ENCODE measurements at places on chromosomes 16 and 17.

GRCh38 chr17:67239597-67239996 lies 5.4 kb downstream of the HELZ start:
- DNase-seq, result no peak

DNA sequence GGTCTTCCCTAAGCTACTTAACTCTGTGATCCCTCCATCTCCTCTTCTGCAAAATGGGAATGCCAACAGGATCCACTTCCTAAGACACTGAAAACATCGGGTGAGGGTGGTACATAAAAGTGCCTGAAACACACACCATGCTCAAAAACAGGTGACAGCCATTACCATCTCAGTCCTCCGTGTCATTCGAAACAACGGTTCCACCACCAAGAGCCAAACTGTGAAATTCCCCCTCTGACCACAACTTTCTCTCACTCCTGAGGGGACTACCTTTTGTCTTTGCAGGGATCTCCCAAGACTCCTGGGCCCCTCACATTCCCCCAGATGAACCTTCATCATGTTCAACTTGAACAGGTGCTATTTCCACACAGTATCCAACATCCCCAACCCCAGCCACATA lies 37.0 kb downstream of the NUBP1 start:
- DNase-seq, result no peak

DNA sequence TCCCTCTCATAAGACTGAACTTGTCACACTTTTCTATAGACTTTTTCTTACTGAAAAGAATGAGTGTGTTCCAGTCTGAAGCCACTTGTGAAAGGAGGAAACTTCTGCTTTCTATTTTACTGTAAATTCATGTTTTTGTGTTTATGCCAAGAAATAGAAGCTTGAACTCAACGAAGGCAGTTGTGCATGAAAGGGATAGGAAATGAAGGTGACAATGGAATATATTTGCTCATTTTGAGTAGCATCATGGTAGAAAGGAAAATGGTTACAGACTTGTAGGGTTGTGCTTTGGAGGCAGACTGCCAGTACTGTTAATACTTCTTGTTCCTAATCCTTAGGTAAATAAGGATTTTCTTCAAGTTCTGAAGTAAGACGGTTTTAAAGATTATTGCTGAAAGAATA lies 8.1 kb downstream of the CLTC start:
- DNase-seq, result no peak

GRCh38 chr16:11072420-11073153 lies 128.2 kb downstream of the CLEC16A start:
- no peak for DNase-seq

DNA sequence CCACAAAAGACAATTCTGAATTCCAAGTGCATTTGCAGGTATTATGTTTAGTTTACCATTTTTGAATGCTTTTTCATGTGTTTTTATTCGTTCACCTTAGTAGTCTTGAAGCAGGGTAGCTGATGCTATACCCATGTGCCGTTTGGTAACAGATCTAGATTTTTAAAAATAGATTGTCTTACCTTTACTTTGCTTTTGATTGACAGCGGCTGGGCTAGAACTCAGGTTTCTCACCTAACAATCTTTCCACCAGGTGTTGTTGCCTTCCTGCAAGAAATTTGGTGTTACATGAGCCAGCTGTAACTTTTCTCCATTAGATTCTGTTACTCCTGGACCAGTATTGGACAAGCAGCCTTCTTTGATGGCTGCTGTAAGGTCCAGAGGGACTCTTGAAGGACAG lies 1.5 kb upstream of the FTSJ3 start:
- no peak for DNase-seq

- DNase-seq, result no peak
Measured at GRCh38 chr17:50183421-50183994, 17.7 kb downstream of the SGCA start.

DNA sequence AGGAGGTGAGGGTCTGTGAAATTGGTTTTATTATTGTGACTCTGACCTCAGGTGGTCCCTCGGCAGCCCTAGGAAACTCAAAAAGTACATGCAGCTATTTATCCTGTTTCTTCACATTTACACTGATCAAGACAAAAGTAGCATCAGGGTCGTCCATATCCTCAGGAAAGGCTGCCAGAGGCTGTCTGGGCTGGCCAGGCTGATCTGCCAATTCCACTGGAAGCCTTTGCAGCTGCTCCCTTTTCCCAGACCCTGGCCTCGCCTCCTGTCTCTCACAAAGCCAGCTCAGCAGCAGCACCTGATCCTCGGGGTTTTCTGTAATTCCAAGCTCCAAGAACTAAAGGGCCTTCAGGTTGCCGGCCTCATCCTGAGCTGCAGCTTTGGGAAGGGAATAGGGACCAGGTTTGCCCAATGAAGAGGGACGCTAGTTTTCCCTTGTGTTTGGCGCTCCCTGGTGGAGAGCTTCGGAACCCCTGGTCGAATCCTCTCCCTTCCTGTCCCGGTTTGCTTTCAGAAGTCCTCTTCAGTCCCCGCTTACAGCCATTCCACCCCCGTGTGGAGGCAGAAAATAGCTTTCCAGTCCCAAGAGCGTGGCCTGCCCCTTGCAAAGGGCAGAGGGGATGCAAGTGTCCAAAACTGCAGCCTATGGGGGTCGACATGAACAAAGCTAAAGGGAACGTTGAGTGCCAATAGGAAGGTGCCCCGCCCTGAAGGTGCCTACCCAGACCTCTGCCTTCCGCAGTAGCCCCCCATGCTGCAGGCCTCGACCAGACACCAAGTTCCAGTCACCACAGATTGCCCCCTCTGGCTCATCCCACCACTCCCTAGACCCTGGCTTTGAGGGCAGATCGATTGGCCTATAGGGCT lies 13.4 kb downstream of the MFSD6L start:
- DNase-seq, result peak; percentile 36

All from stimulated activated CD8-positive, alpha-beta memory T cell treated with anti-CD3 and anti-CD28 coated beads, Interleukin-15, amount 100 ng/mL, for 24 hours (primary cell).